ENCODE measurements at places on chromosomes 11 and 22.

GRCh38 chr22:28741200-28741784, 328 bp downstream of the CHEK2 start:
- peaks cover 14% of the 10 kb centered on the region for H3K36me3 ChIP-seq
- peak overlapping the region; percentile 94 for H3K4me3 ChIP-seq
- peaks cover 14% of the 10 kb centered on the region for H3K4me1 ChIP-seq
- no peaks in the 10 kb centered on the region for H3K27me3 ChIP-seq
- DNase-seq, result no peak
- H3K27ac ChIP-seq, result peak overlapping the region; percentile 95

DNA sequence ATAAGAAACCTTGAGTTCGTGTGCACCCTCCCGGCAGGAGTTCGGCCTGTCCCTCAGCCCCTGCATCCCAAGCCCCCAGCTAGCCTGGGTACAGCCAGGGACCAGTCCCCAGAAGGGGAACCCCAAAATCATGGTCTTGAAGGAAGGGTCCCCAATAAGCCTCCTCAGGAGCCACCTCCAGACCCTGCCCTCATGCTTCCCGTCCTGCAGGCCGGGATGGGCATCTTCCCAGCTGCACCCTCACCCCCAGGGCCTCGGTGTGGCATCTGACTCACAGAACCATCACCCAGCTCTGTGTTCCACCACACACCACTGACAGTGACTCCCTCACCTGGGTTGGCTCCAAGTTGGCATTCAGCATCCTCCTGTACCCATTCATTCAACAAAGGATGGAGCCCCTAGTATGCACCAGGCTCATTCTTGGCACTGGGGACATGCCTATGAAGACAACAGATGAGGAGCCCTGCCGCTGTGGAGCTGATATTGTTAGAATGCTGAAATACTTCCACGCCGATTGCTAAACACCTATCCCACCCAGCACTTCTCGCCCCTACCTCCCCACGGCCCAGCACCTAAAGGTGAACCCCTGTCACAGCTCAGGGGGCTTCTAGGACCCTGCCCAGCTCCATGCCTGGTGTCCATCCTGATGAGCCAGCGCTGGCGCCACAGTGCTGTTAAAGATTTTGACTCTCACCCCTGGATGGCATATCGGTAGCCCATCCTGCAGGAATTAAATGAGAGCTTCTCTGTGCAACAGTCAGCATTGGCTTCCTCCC, 77.8 kb downstream of the BUD13 start:
- H3K36me3 ChIP-seq, result no peaks in the 10 kb centered on the region
- H3K4me1 ChIP-seq, result no peaks in the 10 kb centered on the region
- no peak overlapping the region for H3K27ac ChIP-seq
- no peak overlapping the region for H3K4me3 ChIP-seq

DNA sequence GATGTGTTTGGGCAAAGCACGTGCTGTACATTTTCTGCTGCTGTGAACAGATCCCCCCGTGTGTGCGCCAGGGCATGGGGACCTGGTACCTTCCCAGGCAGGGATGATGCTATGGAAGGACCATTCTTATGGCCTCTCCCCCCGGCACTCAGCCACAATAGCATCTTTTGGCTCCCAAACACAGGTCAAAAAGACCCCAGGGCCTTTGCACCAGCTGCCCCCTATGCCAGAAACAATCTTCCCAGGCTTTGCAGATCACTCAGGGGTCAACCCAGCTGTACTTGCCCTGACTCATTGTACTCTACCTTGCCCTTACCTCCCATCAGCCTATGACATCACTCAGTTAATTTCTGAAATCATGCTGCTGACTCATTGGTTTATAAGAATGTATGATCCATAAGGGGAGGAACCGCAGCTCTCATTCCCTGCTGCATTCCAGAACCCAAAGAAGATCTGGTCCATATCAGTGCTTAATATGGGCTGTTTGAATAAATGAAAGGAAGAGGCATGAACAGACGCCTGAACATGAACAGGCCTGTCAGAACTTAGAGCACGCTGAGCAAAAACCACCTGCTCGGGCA, 100.7 kb downstream of the CELSR1 start:
- H3K27ac ChIP-seq, result no peak overlapping the region
- no peak for DNase-seq
- H3K4me3 ChIP-seq, result no peak overlapping the region
- H3K27me3 ChIP-seq, result no peaks in the 10 kb centered on the region

DNA sequence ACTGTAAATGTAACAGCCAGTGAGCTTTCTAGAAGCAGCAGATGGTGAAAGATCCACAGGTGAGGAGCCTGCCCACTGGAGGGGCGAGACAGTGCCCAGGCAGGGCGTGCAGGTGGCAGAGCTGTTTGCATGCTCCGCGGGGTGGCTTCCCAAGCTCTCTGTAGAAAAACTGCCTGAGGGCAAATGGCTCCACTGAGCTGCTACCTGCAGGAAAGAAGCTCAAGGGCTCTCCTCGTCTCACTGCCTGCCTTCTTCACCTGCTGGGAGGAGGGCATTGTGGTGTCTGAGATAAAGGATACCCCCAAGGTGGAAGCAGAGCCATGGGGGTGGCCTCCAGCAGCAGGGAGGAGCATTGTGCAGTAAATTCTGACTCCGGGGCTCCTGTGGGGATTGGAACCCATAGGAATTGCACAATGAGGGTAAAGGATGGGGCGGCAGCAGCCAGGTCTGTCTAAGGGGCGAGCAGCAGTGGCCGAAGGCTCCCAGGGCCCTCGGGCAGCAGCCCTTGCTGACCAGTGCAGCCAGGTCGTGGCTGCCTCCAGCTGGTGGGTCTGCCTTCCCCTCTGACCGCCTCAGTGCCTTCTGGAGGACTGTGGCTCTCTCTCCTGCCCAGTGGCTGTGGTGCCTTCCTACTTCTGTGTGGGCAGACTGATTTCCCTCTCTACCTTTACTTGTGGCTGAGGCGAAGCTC, 28.0 kb upstream of the CABP7 start:
- H3K36me3 ChIP-seq, result peaks cover 37% of the 10 kb centered on the region
- DNase-seq, result no peak
- no peaks in the 10 kb centered on the region for H3K4me1 ChIP-seq

Data from CD4-positive, CD25-positive, alpha-beta regulatory T cell (primary cell).